T-helper 2 cell treated with Interferon-gamma antibody and Interleukin-4, amounts not matched to agents 100 ng/mL and 5 ng/mL, for 36 hours (primary cell): ENCODE measurements at places on chromosomes 13 and 19. TPM values are rescaled to one million over a fixed set of nuclear protein-coding genes. Genes with fewer than 3 reads are reported as not detected.

The VSTM1 gene
- total RNA-seq = not detected in 2 replicates

The LPAR2 gene
- total RNA-seq = 44.2 and 45.2 TPM in 2 replicates

The GNA15 gene
- 83.0 and 83.6 TPM in 2 replicates for total RNA-seq

The CEACAM20 gene
- total RNA-seq = not detected in 2 replicates

The NOVA2 gene
- 0.02 and 0.09 TPM in 2 replicates for total RNA-seq

The CRB3 gene
- total RNA-seq = 0.32 and 0.55 TPM in 2 replicates

The C19orf85 gene
- total RNA-seq = not detected in 2 replicates

The S1PR5 gene
- not detected in 2 replicates for total RNA-seq

The NLRP5 gene
- total RNA-seq = not detected in 2 replicates

The ERICH4 gene
- total RNA-seq = not detected in 2 replicates

The DIRAS1 gene
- total RNA-seq = 0.23 TPM in 1 of 2 replicates, not detected in the other

The NEK3 gene
- 5.2 and 7.6 TPM in 2 replicates for total RNA-seq

The SSC5D gene
- 0.23 and 0.30 TPM in 2 replicates for total RNA-seq

The BCL2L12 gene
- 70.4 and 75.7 TPM in 2 replicates for total RNA-seq

The LGALS4 gene
- 1.7 and 2.0 TPM in 2 replicates for total RNA-seq

The INSR gene
- total RNA-seq = 1.1 and 1.3 TPM in 2 replicates

The KCNRG gene
- total RNA-seq = 0.18 and 0.27 TPM in 2 replicates

The TNFSF11 gene
- total RNA-seq = 6.3 and 6.7 TPM in 2 replicates

The TMPRSS9 gene
- not detected in 2 replicates for total RNA-seq
